Activated T-cell treated with anti-CD3 and anti-CD28 coated beads, Interleukin-2, amount 50 U/mL, for 48 hours (primary cell): ENCODE measurements at places on chromosomes 6 and 20.

GRCh38 chr6:149264629-149265028 lies 52.9 kb upstream of the TAB2 start:
- no peak for DNase-seq

- DNase-seq: no peak
Observed at GRCh38 chr20:57650266-57650665, 30.0 kb upstream of the ZBP1 start.

GRCh38 chr6:6191476-6191875 lies 129.0 kb downstream of the F13A1 start:
- DNase-seq: no peak

- no peak for DNase-seq
Observed at GRCh38 chr20:63167918-63168520, 47.9 kb downstream of the YTHDF1 start.

DNA sequence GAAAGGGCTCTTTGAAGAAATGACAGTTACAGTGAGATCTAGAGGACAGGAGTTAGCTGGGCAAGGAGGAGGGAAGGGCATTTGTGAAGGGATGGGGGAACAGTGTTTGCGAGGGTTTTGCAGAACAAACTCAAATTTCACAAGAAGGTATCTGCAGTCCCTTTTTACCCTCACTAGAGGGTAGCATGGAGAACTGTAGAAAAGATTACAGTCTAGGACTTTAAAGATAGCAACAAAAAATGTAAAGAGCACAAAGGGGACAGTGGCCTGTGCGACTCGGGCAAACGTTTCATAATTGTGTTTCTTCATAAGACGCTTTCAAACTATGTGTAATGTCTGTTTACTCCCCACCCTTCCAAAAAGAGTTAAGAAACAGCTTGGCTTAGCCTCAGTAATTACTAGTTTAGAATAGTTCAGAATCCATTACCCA lies 21.2 kb upstream of the ASXL1 start:
- DNase-seq: no peak
